Adipocyte (in vitro differentiated cells): ENCODE measurements at places on chromosomes 6 and 20.
A peak's percentile ranks its signal among the peaks of the same experiment; 100 is the strongest.

GRCh38 chr6:166597711-166598440 is 11.4 kb upstream of the RAMACL start:
- no peak for DNase-seq

- no peak for DNase-seq
Observed at GRCh38 chr6:155351273-155352129, 37.2 kb upstream of the TFB1M start.

DNA sequence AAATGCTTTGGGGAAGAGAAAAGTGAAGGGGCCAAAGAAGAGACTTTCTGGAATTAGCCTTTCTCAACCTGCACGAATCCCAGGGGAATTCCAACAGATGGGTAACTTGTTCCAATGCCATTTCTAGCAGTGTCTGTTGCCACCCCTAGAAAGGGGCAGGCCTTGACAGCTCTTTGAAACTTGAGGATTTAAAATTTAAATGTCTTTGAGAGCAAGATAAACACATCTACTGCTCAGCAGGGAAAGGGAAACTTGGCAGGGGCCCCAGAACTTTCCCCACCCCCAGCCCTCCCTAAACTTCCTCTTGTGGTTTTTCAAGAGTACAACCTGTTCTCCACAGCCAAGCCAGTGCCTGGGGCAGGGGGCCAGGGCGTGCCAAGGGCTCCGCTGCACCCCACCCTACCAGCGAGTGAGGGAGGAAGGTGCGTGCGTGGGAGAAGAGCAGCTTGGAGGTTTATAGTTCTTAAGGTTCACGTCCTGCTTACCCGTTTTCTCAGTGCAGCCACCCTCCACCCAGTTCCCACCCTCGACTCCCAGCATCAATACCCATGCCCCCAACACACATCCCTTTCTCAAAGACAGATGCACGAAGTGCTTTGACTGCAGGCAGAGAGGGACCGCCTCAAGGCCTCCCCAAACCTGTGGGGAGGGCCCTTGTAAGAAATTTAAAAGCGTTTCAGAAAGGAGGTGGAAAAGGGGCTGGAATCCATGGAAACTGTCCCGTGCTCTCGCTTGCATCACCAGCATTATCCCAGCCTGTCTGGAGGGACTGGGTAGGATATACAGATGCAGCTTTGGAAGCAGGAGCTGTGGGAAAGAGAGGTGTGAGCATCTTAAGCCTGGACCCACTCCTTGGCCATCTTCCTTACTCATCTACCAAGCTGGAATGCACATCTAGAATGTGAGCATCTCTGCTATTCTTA is 4.5 kb upstream of the TAF8 start:
- DNase-seq = peak; percentile 94

GRCh38 chr20:25021336-25021735 is 28.8 kb upstream of the APMAP start:
- DNase-seq = no peak

DNA sequence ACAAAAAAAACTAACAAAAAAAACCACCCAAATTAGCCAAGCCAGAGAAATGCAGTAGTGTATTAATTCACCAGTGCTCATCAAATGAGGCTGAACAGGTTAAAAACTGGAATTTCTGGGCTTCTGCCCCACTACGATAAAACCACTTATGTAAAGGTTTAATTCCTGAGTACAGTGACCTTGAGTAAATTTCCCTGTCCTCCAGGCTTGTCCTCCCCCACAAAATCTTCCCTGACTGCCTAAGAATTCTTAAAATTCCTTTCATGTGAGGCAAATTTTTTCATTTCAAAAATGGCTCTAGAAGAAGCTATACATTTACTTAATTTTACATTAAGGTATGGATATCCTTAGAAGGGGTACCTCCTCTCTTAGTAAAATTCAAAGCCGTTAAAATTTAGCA is 80.1 kb upstream of the ID4 start:
- peak; percentile 27 for DNase-seq

- DNase-seq = no peak
Observed at GRCh38 chr6:16064671-16065072, 64.2 kb upstream of the MYLIP start.

GRCh38 chr20:6636209-6637159 is 131.0 kb upstream of the BMP2 start:
- DNase-seq = peak; percentile 62

- DNase-seq = no peak
Observed at GRCh38 chr6:154876486-154877280, 118.4 kb upstream of the TIAM2 start.

GRCh38 chr6:155400654-155400965 is 55.0 kb downstream of the NOX3 start:
- DNase-seq = peak; percentile 9

GRCh38 chr20:11951696-11952095 is 34.0 kb downstream of the BTBD3 start:
- DNase-seq = no peak

GRCh38 chr6:127342296-127342945 is 988 bp downstream of the ECHDC1 start:
- peak; percentile 59 for DNase-seq

DNA sequence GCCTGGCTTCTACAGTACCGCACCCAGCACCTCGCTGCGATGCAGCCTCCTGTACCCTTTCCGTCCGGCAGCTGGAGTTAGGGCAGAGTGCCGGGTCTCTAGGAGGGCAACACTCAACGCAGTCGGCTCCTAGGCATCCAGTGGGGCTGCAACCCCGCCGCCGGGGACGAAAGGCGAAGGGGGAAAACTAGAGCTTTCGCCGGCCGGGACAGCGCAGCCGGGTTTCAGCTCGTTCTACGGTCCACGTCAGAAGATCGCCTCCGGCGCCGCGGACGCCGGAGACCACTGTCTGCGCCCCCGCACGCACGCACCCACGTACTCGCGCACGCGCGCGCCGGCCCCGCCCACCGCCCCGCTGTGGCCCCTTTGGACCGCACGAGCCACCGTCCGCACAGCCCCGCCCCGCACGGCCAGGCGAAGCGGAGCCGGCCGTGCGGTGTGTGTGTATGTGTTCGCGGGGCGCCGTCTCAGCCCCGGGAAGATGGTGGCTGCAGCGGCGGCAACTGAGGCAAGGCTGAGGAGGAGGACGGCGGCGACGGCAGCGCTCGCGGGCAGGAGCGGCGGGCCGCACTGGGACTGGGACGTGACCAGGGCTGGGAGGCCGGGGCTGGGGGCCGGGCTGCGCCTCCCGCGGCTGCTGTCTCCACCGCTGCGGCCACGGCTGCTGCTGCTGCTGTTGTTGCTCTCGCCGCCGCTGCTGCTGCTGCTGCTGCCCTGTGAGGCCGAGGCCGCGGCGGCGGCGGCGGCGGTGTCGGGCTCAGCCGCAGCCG is at the start of gene ATRN:
TSS of gene ATRN (plus strand) at position 392 of the 770 bp plus-strand sequence. CDS start at position 482, 90 bp downstream.
- peak; percentile 97 for DNase-seq

DNA sequence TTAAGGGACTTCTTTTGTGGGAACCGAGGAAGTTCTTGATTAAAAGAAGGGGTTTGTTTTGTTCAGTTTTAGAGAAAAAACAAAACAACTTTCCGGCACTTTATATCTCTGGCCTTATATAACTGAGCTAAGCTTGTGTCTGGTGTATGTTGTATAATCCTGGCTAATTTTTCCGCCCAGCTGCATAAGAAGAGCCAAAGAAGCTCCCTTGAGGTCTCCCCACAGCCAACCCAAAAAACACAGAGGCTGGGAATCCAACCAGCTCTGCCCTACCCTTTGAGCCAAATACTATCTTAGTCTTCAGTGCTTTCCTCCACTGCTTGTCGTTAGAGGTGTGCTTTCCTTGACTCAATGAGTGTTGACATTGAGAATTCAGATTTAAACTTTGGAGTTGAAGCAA is 45.5 kb upstream of the RNF146 start:
- DNase-seq = no peak

GRCh38 chr6:17923401-17923863 is 64.0 kb downstream of the KIF13A start:
- no peak for DNase-seq

GRCh38 chr20:24381886-24382285 is 87.5 kb upstream of the SYNDIG1 start:
- no peak for DNase-seq

- no peak for DNase-seq
Observed at GRCh38 chr20:50594591-50595432, 84.6 kb downstream of the PTPN1 start.

DNA sequence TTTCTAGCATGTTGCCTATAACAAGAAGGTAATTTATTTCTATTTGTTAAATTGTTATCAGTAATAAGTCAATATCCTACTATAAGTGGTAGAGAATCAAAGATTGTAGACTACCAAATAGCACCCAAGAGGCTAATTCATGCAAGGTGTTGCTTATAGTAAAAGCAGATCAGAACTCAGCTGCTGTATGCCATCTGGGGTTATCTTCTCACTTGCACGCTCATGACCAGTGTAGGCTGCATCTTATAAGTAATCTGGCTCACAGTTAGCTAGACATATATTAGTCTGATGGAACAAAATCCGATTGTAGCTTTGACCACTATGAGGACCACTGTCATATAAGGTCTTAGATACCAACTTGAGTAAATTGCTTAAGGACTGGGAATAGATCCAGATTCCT is 17.0 kb downstream of the TOP1 start:
- DNase-seq = no peak

GRCh38 chr6:90343576-90343975 is 46.9 kb upstream of the BACH2 start:
- no peak for DNase-seq

DNA sequence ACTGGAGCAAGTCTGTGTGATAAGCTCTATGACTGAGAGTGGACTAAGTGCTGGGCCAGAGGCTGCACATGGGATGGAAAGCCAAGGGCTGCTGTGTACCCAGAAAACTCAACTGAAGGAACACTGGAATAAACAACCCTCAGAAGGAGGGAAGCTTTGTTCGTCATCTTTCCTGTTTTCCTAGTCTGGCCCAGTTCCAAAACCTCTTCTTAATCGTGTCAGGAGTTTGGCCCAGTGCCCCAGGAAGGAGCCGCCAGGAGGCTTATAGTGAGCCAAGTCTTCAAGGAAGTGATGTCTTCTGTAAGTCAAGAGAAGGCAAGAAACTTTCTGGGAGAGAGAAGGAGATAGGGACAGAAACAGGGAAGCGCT is 23.3 kb upstream of the TOP1 start:
- DNase-seq = peak; percentile 76

GRCh38 chr20:44643596-44644229 is 7.8 kb downstream of the ADA start:
- peak; percentile 50 for DNase-seq

GRCh38 chr20:19560881-19561480 is 197.1 kb upstream of the RIN2 start:
- DNase-seq = no peak

DNA sequence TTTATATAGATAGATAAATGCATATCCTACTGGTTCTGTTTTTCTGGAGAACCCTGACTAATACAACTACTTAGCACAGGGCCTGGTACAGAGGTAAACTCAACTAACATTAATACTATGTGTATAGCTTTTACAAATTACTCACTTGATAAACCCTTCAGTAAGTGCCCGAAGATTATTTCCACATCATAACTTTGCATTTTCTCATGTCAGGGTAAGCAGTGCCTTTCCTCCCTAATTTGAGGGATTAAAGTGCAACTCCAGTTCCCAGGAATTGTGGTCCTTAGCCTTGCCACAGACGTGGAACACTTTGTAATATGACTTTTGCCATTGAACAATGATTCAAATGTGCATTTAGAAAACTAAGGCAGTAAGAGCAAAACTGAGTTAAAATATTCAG is 147.5 kb upstream of the SMLR1 start:
- no peak for DNase-seq

DNA sequence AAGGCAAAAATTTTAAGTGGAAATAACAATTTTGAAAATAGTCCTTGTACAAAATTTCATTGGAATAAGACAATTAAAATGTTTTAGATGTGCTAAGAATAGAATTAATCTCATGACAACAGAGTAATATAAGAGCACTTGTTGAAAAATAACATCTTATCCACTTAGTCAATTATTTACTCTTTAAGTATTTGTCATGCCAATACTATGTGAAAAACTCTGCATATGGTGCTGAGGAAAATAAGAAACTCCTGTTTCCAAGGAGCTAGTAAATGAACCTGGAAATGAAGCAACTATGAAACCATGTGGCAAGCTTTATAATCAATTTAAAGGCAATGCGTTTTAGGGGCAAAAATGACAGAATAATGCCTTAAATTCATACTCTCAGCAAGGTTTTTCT is 42.7 kb upstream of the HCRTR2 start:
- peak; percentile 2 for DNase-seq

GRCh38 chr6:112486454-112486853 is 139.3 kb downstream of the RFPL4B start:
- DNase-seq = no peak

DNA sequence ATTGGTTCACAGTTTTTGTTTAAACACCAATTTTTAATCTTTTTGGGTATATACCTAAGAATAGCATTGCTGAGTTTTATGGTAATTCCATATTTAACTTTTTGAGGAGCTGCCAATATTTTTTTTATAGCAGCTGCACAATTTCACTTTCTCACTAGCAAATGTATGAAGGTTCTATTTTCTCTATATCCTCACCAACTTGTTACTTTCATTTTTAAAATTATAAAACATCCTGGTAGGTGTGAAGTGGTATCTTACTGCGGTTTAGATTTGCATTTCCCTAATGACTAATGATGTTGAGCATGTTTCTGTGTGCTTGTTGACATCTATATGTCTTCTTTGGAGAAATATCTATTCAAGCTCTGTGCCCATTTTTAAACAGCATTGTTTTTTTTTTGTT is 452.1 kb downstream of the GRIK2 start:
- no peak for DNase-seq

GRCh38 chr6:40476673-40477072 is 110.5 kb downstream of the LRFN2 start:
- no peak for DNase-seq

DNA sequence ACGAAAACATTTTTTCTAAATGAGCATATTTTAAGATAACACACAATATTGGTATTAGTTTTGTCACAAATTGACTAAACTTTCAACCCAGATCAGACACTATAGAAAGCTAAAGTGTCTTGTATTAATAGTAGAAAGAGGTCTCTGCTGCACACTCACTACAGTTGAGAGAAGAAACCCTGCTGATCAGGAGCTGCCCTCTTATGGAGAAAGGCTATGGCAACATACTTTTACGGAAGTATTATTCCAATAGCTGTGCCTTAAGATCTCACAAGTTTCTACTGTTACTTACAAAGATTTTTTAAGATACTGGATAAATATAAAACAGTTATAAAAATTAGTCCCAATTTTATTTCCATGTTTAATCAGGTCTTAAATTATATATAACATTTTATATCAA is 155.7 kb downstream of the RIMS1 start:
- DNase-seq = no peak

GRCh38 chr6:149128489-149129145 is 188.9 kb upstream of the TAB2 start:
- DNase-seq = no peak
